ENCODE measurements at places on chromosomes 12 and 14. TPM values are rescaled to one million over a fixed set of nuclear protein-coding genes. Genes with fewer than 3 reads are reported as not detected.

- DNase-seq = peak; percentile 71
- H3K27ac ChIP-seq = peak overlapping the region; percentile 87
- no peaks in the 10 kb centered on the region for H3K27me3 ChIP-seq
- H3K36me3 ChIP-seq = no peaks in the 10 kb centered on the region
- peak overlapping the region; percentile 46 for H3K4me3 ChIP-seq
Measured at GRCh38 chr14:52906141-52906601, 44.7 kb downstream of the FERMT2 start.

PTPRO gene
- total RNA-seq = not detected

ASIC1 gene
- 28.9 TPM for total RNA-seq

- peak; percentile 70 for DNase-seq
- H3K4me1 ChIP-seq = peaks cover 76% of the 10 kb centered on the region
- peak overlapping the region; percentile 59 for H3K4me3 ChIP-seq
Measured at GRCh38 chr12:121799842-121800693, 3.7 kb upstream of the SETD1B start.
